ENCODE measurements at places on chromosomes 7 and 10.

- no peak for DNase-seq
Observed at GRCh38 chr7:104852386-104852785, 161.6 kb upstream of the KMT2E start.

GRCh38 chr7:97149843-97150242, 32.3 kb downstream of the SDHAF3 start:
- peak; percentile 23 for DNase-seq

- no peak for DNase-seq
Observed at GRCh38 chr10:5274795-5275194, 78.2 kb downstream of the AKR1C4 start.

DNA sequence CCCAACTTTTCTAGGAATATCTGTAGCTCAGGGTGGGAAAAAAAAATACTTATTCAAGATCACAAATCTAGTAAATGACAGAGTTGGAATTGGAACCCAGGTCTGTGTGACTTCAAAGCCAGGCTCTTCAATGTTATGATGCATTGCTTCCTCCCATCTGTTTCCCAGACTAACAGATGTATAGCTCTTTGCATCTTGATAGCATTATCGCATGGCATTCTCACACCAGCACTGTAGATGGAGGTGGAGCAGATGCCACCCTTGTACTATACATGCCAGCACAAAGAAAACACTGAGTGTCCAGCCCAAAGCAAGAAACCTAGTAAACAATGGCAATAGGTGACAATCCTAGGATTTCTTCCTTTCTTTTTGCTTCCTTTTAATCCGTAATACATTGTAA, 497.3 kb downstream of the NEBL start:
- DNase-seq = no peak

GRCh38 chr7:157743781-157744525, 407.1 kb downstream of the DNAJB6 start:
- no peak for DNase-seq

DNA sequence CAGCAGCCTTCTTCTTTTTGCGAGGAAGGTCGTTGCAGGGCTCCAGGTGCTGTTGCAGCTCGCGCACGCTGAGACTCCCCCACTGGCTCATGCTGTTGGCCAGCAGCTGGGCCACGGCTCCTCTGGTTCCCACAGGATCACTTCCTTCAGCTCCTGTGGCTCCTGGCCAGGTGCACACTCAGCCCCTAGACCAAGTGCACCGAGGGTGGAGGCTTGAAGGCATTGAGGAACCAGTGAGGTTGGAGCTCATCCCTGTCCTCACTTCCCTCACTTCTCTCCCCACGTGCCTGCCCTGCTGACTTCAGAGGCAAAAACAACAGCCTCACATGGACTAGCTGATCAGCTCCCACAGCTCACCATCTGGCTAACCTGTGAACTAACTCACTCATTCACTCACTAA, 46.2 kb upstream of the ADRB1 start:
- no peak for DNase-seq

GRCh38 chr10:101807158-101807557, 11.1 kb downstream of the OGA start:
- DNase-seq = no peak

DNA sequence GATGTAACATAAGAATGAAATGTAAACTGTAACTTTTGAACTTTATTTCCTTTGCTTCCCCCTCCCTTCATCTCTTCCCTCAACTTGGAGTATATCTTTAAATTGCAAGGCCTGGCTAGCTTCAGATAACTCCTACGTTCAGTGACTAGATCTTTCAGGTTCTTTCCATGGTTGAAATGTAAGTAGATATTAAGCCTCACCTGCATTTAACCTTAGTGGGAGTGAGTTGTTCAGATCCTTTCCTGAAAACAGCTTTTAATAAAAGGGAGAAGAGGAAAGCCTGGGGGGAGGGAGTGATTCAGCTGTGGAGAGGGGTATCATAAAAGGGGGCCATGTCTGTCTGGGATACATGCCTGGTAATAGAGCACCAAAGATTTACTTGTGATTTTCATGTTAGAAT, 19.0 kb upstream of the PRPS1L1 start:
- no peak for DNase-seq

- no peak for DNase-seq
Observed at GRCh38 chr10:1520909-1521565, 216.3 kb downstream of the ADARB2 start.

DNA sequence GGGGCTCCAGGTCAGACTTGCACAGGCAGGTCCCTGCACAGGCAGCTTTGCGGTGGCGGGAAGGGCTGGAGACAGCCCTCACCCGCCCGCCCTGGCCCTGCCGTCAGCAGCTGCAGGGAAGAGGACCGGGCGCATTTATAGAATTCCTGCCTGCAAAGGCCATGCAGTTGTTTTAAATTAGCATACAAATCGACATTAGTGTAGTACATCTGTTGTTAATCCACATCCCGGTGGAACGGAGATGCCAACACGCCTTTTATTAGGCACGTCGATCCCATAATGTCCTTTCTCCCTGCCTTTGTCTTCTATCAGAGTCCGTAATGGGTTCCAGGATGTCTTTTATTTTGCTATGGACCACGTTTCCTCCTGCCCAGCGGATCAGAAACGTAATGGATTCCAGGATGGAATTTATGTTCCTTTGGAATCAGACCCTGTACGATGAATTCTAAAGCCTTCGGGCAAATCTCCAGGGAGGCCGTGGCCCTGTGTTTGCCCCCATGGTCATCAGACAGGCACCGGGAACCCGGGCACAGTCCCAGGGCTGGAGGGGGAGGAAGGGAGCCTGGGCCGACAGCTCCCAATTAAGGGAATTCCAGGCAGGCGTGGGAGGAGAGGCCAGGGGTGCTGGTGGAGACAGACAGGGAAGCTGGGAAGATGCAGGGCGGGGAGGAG, 123.9 kb downstream of the COL26A1 start:
- DNase-seq = peak; percentile 29

DNA sequence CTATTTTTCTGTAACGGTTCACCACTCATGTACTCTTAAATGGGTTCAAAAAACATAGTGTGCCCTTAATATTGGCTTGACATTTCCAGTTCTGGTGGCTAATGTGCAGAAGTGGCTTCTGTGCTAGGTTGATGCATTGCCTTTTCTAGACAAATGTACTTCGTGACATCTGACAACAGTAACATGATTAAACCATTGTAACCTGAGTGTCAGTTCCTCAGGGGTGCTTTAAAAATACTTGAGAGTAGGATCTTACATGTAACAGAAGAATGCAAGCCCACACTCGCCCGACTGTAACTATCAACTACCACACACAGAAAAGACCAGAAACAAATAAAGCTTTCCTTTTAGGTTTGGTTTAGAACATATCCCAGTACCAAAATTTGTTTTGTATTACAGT, 393.4 kb upstream of the NFE2L3 start:
- DNase-seq = no peak

DNA sequence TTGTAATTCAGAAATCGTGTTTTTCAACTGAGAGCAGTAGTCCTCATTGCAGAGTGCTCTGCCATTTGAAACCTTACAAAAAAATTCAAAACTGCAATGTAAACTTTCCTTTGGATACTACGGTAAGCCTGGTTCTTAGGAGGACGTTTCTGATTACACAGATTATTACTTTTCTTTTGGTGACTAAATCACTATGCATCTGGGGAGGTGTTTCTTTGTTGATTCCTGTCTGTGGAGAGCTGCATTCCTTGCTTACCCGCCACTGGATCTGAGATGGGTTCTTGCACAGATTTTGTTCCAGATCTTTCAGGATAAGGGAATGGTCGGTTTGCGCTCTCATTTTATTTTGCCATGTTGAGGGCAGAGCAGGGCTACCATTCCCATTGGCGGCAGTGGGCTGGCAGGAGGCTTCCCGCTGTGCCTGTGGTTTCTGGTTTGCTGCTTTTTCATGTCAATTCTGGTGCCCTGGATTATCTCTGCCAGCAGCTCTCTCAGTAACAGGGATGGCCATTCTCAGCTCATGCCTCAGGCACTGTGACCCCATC, 485.1 kb downstream of the GLRX3 start:
- no peak for DNase-seq

GRCh38 chr7:138184191-138184590, 107.9 kb downstream of the AKR1D1 start:
- no peak for DNase-seq

- DNase-seq = peak; percentile 9
Observed at GRCh38 chr10:3668276-3668965, 116.6 kb downstream of the KLF6 start.

DNA sequence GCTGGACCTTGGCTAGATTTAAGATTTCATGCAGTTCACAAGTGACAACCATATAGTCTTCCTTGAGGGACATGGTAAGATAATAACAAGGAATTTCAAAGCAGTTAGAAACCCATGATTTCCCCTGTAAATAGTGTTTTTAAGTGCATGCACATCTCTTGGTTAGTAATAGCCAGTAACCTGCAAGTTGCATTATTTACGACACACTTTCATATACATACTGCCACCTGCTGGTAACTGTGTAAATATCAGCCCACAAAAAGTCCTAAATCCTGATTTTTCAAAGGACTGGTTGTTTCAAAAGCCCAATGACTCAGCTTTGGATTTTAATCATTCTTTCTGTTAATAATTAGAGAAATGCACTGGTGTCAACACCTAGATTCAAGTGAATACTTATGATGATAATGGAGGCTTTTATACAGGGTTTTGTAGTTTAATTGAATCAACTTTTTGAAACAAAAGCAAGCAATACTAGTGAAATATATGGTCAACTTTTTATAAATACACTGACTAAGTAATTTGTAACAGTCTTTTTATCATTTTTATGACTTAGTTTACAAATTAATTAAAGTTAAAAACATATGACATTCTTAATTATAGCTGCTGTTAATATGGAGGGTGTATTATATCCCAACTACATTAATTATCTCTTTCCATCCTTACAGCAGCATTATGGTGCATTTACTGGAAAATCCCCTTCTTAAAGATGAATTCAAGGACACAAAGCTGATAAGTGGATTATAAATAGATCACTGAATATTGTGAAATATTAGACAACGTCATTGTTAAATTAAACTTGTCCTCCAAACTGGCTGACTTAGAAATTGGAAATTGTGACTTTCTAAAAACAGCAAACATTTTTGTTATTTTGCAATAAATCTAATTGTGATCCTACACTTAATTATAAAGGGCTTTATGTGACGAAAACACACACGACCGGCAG, 367.7 kb upstream of the SEMA3D start:
- DNase-seq = peak; percentile 83

DNA sequence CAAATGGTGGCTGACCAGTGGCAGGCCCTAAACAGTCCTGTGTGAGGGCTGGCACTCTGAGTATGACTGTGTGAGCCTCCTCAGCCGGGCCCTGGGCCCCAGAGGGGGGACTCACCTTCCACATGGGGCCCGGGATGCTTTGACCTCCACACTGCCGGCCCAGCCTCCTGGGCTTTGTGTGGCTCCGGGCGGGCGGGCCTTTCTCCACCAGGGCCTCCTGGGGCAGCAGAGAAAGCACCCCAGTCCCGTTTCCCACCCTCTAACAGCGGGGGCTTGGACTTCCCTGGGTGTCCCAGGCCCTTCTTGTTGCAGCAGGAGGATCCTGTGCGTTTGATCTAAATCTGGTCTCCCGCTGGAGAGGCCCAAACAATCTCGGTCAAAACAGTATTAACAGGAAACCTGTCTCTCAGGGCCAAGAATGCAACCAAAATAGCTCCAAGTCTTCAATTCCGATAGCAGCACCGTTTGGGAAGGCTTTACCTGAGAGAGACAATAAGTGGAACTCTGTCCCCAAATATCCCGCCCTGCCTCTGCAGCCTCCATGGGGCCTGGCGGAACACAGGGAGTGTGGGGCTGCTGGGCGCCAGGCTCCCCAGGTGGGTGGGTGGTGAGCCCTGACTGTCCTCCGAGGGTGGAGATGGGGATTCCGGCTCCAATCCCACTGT, 104.8 kb upstream of the ZNF32 start:
- DNase-seq = no peak

GRCh38 chr7:22550514-22551030, 50.6 kb upstream of the STEAP1B start:
- peak; percentile 51 for DNase-seq

- peak; percentile 43 for DNase-seq
Observed at GRCh38 chr7:121313220-121313792, 15.5 kb upstream of the WNT16 start.

GRCh38 chr7:131509781-131510180, 46.6 kb downstream of the PODXL start:
- DNase-seq = no peak

DNA sequence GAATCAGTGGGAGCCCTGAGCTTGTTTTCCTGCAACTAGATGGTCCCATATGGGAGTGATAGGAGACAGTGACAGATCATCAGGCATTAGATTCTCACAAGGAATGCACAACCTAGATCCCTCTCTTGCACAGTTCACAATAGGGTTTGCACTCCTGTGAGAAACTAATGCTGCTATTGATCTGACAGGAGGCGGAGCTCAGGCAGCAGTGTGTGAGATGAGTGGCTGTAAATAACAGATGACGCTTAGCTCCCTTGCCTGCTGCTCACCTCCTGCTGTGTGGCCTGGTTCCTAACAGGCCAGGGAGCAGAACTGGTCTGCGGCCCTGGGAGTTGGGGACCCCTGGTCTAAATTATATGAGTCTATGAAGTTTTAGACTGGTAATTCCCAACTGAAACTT, 3.9 kb downstream of the MIOS start:
- no peak for DNase-seq

GRCh38 chr10:79608505-79609375, 2.0 kb upstream of the SFTPA1 start:
- DNase-seq = peak; percentile 4

DNA sequence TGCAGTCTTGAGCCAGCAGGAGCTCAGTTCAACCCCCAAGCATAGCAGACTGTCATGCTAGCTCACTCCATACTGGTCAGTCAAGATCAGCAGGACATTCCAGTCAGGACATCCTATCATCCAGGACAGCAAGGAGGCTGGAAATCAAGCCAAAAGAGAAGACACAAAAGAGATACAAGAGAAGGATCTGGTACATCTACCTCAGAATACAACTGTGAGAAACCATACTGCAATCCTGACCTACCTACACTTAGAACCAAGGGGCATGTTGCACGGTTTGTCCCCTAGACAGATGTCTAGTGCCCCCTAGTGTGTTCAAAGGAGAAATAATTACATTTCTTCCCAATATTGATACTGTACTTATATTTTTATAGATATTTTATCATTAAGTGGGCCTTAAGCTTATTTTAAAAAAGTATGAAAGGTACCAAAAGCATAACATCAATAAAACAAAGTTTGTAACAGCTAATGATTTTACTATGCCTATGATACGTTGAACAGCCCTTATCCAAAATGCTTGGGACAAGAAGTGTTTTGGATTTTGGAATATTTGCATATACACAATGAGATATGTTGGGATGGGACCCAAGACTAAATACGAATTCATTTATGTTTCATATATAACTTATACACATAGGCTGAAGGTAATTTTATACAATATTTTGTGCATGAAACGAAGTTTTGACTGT, 26.7 kb downstream of the ERCC6 start:
- no peak for DNase-seq

- peak; percentile 4 for DNase-seq
Observed at GRCh38 chr10:14751014-14751896, 23.4 kb downstream of the FAM107B start.

Data from foreskin fibroblast (primary cell).